ENCODE measurements at places on chromosomes 1 and 21.

DNA sequence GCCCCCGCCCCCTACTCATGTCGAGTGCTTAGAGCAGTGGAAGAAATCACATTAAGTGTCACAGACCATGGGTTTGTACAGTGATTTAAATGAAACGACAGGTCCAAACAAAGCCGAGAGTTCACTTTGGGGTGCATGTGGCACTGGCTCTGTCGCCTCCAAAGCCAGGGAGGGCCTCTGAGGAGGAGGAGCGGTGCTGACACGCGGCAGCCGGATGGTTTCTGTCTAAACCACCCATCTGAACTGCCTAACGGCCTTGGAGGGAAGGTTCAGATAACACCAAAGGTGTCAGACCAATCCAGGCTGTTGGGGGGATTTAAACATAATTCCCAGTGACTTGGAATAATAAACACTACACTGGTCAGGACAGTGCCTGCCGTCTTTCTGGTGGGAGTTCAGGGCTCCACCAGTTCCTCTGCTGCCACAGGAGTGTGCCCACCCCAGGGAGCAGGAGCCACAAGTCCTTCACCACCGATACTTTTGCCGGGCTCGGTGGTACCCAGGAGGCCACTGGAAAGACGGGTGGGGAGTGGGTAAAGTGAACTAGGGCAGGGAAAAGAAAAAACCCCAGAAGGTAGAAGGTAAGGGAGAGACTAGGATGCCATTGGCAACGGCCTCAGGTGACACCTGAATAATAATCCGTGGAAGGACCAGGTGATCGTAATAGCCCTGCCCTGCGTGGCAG, 78.2 kb downstream of the SLC66A1 start:
- DNase-seq, result no peak

- no peak for DNase-seq
Observed at GRCh38 chr1:190373705-190374336, 103.8 kb downstream of the BRINP3 start.

DNA sequence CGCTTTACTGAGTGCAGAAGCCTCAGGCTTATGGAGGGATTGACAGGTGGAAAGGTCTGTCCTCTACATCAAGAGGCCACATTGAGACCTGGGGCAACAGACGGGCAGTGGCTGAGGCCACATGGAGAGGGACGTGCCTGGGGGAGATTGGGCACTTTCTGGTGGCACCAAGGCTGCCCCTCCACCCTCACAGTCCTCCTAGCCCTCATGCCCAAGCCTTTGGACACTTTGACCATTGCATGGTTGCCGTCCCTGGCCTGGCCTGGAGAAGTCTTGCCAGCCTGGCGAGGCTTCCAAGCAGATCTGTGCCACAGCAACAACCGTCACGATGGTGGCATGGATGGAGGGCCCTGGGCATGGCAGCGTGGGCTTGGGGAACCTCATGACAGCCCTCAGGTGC, 192.1 kb upstream of the VAMP3 start:
- no peak for DNase-seq

- no peak for DNase-seq
Observed at GRCh38 chr1:169634145-169634544, 4.2 kb upstream of the SELP start.

GRCh38 chr21:33731447-33731846, 89.1 kb downstream of the ITSN1 start:
- DNase-seq, result no peak

DNA sequence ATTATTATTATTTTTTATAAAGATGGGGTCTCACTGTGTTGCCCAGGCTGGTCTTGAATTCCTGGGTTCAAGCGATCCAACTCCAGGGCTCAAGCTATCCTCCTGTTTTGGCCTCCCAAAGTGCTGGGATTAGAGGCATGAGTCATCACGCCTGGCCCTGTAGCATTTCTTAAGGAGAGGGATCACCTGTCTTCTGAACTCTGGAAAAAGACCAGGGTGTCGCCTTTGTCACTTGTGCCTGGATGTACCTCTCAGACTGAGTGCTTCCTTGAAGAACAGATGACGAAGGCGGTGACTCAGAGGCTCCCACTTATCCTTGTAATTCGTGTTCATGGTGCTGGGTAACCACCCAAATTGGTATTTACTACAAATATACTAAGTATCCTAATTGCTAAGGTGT, 2.4 kb upstream of the CGN start:
- DNase-seq, result no peak

DNA sequence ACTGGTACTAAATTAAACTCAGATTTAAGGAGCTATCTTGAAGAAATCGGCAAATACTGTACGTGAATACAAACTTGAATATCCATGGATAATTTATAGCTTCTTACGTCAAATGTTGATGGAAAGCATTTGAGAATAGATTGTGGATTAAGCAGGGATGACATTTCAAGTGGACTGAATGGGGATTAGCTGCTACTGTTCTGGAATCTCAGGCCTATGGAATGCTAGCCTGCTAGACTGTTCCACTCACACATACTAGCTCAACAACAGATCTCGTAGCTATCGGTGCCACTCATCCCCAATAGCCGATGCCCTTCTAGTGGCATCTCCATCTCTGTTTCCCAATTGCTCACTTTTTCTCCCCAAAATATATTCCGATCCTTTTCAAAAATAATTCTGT, 62.0 kb upstream of the USP25 start:
- no peak for DNase-seq

GRCh38 chr1:20404466-20404865, 81.5 kb downstream of the CAMK2N1 start:
- peak; percentile 71 for DNase-seq

DNA sequence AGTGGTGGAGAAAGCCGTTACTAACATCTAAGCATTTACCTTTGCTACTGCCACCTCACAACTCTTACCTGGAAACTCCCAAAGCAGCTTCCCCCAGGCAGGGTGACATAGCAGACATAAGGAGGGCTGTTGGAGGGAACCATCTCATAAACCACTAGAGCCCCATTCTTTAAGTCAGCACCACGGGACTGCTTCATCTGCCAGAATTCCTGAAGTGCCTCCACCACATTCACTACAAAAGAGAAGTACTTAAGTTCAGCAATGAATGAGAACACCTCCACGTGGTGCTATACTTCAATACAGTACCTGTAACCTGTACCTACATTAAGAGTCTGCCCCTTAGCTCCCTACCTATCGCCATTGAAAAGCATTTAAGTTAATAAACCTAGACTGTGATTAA, 10.3 kb downstream of the LIX1L start:
- DNase-seq, result no peak

DNA sequence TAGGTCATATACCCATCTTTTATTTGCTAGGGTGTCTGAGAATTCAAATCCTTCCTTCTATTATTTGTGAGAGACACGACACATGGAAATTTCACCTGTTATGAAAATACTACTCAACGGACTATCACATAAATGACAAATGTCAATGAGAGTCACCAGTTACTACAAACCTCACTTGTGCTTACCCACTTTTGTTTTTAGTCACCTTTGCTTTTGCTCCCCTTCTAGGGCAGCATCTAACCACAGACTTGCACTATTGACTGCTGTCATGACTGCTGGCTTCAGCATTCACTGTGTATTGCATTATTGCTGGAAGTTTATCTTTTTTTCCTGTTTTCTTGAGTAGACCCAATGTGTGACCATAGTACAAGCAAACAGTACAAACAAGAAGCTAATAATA, 1048.0 kb downstream of the PLA2G4A start:
- DNase-seq, result no peak

- no peak for DNase-seq
Observed at GRCh38 chr1:41673806-41674205, 189.3 kb upstream of the EDN2 start.

DNA sequence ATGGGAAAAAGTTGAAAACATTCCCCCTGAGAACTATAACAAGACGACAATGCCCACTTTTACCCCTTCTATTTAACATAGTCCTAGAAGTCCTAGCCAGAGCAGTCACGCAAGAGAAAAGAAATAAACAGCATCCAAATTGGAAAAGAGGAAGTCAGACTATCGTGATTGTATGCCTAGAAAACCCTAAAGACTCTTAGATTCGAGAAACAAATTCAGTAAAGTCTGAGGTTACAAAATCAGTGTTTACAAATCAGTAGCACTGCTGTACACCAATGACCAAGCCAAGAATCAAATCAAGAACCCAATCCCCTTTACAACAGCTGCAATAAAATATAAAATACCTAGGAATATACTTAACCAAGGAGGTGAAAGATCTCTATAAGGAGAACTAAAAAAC, 72.4 kb downstream of the POU2F1 start:
- no peak for DNase-seq

DNA sequence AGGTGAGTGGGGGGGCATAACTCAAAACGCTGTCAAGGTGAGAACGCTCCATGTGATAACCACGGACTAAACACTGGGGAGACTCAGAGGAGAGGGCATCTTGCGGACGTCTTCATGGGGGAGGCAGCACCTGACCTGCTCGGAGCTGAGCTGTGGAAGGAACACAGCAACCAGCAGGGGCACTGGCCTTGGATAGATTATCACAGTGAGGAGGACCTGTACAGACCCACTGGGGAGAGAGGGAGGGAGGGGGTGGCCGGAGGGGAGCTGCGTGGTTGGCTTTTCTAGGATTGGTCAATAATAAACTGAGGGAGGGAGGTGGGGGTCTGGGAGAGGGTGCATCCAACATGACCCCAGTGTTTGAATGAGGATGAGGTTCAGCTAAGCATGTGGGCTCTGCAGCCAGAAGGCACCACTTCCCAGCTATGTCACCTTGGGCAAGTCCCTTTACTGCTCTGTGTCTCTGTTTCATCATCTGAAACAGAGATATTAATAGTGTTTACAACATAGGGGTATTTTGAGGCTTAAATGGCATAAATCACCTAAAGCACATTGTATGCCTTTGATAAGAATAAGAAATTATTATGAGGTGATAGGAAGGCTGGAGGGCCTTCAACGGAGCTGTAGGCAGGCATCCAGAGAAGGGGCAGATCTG, 123.3 kb downstream of the GRIK3 start:
- DNase-seq, result no peak

DNA sequence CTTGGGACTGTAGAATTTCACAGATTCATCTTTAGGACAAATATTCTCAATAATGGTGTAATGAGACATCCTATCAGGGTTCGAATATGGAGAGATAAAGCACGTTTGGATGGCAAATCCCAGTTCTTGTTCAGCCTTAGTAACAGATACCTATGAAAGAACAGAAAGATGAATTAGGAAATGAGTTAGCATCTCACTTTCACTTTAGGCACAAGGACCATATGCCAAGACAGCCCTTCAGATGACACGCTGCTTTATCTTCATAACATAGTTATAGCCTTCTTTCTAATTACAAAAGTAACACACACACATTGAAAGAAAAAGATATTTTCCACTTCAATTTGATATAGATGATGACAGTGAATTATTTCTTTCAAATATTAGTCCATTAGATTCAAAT, 173.6 kb downstream of the TGFBR3 start:
- DNase-seq, result no peak

DNA sequence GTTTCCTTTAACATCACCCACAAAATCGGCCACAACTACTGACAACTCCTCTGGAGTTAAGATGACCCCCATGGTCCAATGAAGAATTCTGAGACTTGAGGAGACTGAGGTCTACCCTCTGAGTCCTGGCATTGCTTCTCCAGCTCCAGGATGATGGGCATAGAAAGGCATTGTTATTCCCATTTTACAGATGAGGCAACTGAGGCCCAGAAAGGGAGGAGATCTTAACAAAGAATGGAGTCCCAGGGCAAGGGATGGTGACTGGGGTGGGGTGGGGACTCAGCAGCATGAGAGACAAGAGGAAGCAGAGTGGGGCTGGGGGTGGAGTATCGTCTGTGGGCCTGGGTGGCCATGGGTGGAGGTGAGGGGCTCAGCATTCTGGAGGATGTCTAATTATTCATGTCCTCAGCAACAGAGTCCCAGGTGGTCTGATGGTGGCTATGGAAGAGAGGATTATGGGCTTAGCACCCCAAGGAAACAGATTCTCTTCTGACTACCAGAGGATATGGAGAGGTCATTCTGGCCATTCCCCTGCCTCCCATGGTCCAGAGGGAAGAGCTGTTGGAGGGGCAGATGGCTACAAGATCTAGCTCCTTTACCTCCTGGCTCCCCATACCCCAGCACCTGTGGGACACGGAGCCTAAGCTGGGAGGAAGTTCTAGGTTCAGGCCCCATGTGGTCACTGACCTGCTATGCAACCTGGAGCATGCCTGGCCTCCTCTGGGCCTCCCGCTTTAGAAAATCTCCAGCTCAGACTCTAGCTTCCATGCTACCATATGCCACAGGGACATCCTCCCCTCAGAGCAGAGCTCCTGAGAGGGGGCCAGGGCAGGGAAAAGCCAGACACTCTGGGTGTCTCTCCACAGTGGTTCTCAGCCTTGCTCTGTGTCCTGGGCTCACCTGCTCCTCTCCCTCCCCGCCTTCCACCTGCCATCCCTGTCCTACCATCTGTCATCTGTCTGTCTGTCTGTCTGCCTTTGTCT, 37.4 kb upstream of the DMBX1 start:
- no peak for DNase-seq

DNA sequence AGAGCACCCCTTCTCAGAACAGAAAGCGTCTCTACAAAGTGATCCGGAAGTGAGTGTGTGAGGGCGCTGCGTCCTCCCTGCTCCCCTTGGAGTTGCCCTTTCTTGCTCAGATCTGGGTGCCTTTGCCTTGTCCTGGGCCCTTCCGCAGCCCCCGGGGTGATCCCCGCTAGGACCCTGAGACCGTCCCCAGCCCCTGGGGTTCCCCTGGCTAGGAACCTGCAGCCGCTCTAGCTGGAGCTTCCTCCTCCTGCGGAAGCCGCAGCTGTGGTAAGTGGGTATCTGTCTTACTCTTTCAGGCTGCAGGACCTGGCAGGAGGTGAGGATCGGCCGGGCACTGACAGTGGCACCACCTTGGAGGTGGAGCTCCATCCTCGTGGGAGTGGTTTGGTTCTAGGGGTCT, 11.2 kb downstream of the RRP1 start:
- no peak for DNase-seq

DNA sequence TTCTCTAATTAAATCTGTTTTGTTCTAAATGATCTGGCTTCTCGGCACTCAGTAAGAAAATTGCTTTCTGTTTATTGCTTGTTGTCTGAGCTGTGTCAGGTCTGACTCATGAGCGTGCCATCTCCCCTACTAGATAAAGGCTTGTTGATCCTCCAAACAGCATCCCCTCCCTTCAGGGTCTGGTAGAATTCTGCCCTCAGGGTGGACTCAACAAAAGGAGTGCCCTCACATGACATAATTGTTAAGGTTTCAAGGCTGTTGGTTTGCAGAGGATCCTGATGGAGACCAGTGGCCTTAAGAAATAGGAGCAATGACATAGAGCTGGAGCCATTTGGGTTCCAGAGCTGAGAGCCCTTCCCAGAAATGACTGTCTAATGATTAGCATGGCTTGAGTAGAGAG, 36.0 kb upstream of the ATP2B4 start:
- no peak for DNase-seq

DNA sequence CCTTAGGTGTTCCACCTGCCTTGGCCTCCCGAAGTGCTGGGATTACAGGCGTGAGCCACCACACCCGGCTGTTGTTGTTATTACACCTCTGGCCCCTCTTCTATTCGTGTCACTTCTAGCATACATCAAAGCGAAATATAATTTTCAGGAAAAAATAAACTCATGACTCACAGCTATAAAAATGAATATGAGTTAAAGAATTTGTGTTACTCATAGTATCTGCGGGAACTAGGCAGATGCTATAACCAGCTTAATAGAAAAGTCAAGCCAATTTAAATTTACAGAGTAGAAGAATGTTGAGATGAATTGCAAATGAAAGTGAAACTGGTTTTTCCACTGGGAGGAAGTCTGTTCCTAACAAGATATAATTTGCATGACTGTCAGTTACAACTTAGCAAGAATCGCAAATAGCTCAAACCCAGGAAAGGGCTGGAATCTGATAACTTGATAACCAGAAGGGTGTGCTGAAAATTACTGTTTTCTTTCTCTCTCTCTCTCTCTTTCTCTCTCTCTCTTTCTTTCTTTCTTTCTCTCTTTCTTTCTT, 11.2 kb downstream of the OR2W3 start:
- no peak for DNase-seq

- DNase-seq, result no peak
Observed at GRCh38 chr1:243715285-243715684, 134.8 kb downstream of the AKT3 start.
